ENCODE measurements at places on chromosomes 2 and 18.

- DNase-seq: no peak
Observed at GRCh38 chr2:239626961-239627592, 226.3 kb upstream of the HDAC4 start.

GRCh38 chr18:34083910-34084535, 140.7 kb downstream of the NOL4 start:
- DNase-seq: no peak

DNA sequence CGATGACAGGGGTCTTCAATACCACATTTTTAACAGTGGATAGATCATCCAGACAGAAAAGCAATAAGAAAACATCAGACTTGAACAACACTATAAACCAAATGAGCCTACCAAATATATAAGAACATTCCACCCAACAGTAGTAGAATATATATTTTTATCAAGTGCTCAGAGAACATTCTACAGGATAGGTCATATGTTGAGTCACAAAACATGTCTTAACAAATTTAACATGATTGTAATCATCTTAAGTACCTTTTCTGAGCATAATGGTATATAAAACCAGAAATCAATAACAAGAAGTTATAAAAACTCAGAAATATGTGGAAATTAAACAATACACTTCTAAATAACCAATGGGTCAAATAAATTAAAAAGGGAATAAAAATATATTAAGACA, 194.0 kb upstream of the CYP26B1 start:
- no peak for DNase-seq

- no peak for DNase-seq
Observed at GRCh38 chr2:64666810-64667438, 13.2 kb upstream of the SERTAD2 start.

- DNase-seq: no peak
Observed at GRCh38 chr18:66599190-66599589, 4.7 kb downstream of the CDH19 start.

DNA sequence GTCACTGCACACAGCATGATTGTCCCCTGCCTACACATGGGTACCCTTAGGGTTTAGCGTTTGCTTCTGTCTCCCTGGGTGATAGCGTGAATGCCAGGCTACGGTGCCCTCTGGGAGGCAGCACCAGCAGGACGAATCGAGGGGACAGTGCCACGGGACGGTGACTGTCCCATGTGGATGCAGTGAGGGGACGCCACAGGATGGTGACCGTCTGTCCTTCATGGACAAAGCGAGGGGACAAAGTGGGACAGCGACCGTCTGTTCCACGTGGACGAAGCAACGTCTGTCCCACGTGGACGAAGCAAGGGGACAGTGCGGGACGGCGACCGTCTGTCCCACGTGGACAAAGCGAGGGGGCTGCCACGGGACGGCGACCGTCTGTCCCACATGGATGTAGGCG, 25.7 kb downstream of the CTDP1 start:
- no peak for DNase-seq

DNA sequence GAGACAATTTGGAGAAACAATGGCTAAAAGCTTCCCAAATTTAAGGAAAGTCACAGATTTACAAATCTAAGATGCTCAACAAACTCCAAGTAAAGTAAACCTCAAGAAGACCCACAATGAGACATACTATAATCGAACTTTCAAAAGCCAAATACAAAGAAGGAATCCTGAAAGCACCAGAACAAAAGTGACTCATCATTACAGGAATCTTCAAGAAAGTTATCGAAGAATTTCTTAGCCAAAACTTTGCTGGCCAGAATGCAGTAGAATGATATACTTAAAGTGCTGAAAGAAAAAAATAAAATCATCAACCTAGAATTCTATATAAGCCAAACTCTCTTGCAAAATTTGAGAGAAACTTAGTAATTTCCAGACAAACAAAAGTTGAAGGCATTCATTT, 106.5 kb upstream of the TMEM200C start:
- no peak for DNase-seq

GRCh38 chr2:69306393-69306821, 80.6 kb downstream of the GFPT1 start:
- DNase-seq: no peak

DNA sequence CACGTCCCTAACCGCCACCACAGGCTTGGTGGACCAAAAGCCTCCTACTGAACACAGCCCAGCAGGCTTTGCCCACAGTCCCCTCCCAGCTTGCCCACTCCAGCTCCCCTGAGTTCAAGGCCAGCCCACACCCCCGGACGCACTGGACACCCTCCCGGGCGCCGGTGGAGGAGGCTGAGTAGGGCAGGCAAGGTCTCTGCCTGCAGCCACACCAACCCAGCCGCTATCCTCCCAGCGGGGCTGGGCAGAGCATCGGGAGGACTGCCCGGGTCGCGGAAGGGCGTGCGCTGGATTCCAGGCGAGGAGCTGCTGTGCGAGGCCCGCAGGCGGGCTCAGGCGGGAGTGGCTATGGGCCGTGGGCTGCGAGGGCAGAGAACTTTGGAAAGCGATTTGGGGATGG, 49.5 kb downstream of the PLEKHB2 start:
- DNase-seq: no peak

DNA sequence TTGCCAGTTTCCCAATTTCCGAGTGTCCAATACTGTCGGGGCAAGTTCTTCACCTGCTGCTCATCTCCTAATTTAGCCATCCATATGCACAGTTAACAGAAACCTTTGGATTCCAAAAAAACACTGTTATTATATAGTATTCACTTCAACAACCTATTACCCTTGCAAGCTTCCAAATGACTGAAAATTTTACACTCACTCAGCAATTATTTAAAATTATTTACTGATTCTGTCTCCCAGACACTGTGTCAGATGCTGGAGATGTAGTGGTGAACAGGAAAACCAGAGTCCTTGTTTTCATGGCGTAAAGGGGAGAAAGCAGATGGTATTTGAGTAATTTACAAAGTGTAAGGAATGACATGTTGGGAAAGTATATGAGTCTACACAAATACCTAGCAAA, 53.7 kb upstream of the BMPR2 start:
- DNase-seq: no peak

DNA sequence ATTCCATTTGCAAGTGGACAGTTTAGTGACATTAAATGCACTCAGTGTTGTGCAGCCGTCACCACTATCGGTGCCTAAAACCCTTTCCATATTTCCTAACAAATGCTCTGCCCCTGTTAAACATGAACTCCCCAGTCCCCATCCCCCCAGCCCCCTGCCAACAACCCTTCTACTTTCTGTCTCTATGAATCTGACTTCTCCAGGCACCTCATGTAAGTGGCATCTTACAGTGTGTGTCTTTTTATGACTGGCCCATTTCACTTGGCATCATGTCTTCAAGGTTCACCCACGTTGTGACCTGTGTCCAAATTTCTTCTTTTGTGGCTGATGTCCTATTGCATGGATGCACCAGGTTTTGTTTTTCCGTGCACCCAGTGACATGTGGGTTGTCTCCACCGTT, 140.9 kb upstream of the GPC1 start:
- no peak for DNase-seq

- DNase-seq: no peak
Observed at GRCh38 chr2:101040761-101041160, 38.7 kb downstream of the RPL31 start.

- no peak for DNase-seq
Observed at GRCh38 chr2:20479835-20480234, 33.0 kb downstream of the RHOB start.

DNA sequence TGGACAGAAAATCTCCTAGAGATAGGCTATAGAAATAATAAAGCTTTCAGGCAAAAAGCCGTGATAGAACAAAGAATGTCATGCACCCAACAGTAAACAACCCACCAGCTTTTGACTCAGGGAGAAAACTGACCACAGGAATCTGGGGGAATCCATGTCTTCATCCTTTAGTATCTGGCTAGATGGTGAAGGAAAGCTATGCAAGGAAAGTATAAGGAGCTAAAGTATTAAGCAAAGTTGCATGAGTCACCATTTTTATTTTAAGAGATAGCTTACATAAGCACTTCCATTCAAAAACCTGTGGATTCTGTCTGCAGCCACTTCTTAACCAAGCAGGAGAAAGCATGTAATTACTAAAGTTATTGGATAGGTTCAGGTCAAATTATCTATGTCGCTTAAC, 363.8 kb downstream of the LRP1B start:
- no peak for DNase-seq

DNA sequence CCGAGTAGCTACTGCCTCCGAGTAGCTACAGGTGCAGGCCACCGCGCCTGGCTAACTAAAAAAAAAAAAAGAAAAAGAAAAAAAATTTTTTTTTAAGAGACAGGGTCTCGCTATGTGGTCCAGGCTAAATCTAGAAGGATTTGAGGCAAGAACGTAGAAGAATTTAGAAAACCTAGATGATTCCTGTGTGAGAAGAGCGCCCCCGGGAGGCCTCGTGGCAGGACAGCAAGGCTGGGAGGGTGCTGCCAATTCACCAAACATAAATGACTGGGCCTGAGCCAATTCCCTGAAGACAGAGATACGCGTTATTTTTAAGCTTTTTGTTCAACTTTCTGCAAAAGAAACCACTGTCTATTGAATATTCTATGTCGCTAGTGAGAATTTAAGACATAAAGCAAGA, 90.1 kb upstream of the TGFA start:
- no peak for DNase-seq

DNA sequence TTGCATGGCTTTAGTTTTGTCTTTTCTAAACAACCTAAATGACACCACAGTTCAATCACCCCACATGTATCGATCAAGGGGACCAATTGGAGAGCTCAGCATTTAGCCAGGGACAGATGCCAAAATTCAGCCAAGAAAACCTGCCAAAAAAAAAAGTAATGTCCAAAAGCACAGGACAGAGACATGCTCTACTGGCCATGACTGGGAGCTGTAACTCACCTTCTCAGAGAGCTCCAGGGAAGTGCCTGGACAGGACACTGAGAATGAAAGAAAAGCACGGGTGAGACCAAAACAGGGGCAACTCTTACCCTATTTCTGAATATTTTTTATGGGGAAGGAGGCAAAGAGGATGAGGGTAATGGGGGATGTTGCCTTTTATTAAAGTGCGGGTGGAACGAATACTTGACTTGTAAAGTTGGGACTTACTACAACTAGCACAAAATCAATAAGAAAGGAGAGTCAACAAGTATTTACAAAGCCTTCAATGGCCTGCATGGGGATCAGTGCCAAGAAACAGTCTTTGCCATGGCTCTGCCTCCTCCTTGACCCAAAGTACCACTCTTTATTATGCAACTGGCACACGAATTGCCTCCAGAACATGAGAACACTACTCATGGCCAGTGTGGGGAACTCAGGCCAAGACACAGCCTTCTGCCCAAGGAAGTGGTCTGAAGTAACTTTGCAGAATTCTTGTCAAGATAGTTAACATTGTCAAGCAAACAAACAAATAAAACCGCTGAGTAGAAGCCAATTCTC, 72.9 kb upstream of the HK2 start:
- DNase-seq: no peak
